Activated CD4-positive, alpha-beta T cell treated with anti-CD3 and anti-CD28 coated beads, Interleukin-2, amount 50 U/mL, for 48 hours (primary cell): ENCODE measurements at places on chromosomes 1 and 21.

DNA sequence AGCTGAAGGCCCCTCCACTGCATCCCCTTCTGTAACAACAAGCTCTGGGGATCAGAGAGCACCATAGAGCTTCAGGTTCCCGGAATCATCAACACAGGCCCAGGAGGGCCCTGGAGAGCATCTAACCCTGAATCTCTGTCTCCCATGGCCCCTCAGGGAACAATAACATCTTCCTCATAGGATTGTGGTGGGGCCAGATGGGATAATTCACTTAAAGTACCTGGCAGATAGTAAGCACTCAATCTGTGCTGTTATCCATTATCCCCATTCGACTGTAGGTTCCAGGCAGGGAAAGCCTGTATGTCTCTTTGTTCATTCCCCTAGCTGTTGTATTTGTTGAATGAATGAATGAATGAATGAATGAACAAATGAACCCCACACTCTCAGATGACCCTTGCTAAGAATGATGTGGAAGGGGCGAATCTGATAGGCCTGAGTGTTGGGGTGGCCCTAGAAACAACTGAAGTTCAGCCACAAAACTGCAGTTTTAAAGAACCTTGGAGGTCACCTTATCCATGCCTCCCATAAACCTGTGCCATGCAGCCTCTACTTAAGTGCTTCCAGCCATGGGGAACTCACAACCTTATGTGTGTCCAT lies 14.5 kb downstream of the LAPTM5 start:
- DNase-seq: no peak

- no peak for DNase-seq
These were observed 16.4 kb upstream of the ZNF683 start for GRCh38 chr1:26388791-26389445.

DNA sequence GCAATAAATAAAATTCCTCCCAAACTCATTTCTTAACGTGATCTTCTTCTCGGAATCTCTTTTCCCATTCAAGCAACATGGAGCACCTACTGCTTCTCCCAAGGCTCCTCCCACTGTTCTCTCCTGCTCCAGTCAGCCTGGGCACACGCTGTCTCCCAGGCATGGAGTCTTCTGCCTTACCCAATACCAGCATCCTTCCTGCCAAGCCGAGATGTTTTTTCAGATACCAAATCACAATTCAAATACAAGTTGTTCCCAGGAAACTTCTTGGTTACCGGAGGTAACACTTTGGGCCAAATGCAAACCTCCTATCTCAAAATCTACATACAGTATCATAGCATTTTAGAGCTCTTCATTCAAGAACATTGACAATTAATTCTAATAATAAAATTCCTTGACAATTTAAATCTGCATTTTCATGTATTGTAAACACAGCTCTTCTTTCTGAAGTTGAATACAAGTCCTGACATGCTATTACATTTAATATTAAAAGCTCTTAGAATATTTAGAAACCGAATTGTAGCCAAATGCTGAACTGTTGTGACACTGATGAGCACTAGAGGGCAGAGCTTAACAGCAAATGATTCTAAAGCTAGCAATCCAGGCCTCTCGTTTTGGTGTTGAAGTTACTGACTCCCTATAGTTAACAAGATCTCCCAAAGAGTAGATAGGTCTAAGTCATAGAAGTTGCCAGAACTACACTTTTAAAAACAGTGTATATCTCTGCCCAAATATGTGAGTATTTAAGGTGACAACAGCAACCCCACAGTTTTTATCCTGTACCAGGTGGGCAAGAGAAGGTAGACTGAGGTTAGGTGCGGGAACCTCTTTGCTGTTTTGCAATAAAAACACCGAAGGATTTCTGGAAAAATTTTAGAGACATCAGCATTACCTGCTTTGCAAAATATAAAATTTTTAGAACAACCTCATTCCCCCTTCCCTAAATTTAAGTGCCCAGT lies 52.3 kb downstream of the BCAR3 start:
- DNase-seq: peak; percentile 48

GRCh38 chr21:38140207-38140903 lies 116.4 kb upstream of the KCNJ15 start:
- no peak for DNase-seq
